ENCODE measurements at places on chromosomes 13 and 19.

DNA sequence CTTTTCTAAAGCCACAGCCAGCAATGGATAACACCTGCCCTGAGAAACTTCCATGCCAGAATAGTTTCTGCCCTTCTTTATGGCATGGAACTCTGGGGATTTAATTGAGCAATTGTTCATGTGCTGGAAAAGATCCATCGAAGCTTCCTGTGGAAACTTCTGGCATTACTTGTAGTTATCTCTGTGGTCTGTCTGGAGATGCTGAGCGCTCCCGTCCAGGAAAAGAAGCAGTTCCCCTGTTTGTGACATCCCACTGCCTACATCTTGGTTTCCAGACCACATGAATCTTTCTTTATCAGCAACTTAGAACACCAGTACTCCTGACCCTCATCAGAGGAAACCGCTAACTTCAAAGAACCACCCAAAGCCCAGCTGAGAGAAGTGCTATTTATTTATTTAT, 24.6 kb downstream of the FLT1 start:
- DNase-seq = no peak

GRCh38 chr19:8452446-8453123, 7.8 kb downstream of the HNRNPM start:
- no peak for DNase-seq

DNA sequence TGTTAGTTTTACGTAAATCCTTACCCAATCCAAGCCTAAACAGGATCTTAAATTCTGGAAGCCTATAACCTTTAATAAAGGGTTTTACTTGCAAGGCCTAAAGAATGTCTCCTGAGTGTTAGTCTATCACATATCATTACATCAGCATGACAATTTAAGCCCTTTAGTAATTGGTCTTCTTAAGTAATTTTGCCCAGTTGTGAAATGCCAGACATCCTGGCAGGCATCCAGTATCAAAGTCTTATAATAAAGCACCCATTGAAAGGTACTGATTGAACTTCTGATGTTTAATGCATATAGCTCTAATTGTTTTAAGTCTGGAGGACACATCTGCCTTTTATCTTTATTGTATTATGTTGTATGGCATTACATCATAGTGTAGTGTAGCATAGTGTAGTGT, 1078.9 kb downstream of the SLITRK1 start:
- no peak for DNase-seq

- DNase-seq = no peak
Measured at GRCh38 chr13:69619651-69620050, 488.0 kb upstream of the ATXN8OS start.

DNA sequence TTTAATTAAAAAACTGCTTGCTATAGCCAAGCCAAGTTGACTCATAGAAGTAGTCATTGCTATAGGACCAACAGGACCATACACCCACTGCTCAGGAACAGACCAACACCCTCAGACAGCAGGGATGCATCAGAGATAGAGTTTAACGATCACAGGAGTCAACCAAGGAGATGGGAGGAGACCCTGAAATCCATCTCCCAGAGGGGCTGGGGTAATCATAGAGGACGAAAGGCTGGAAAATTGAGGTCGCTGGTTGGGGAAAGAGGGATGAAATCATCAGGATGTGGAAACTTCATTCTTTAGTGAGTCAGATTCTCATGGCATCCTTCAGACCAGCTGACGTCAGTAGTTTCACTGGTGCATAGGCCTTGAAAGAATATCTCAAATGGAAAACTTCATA, 160.4 kb upstream of the GPC6 start:
- DNase-seq = peak; percentile 85

GRCh38 chr13:51913421-51914136, 51.8 kb downstream of the CCDC70 start:
- no peak for DNase-seq

DNA sequence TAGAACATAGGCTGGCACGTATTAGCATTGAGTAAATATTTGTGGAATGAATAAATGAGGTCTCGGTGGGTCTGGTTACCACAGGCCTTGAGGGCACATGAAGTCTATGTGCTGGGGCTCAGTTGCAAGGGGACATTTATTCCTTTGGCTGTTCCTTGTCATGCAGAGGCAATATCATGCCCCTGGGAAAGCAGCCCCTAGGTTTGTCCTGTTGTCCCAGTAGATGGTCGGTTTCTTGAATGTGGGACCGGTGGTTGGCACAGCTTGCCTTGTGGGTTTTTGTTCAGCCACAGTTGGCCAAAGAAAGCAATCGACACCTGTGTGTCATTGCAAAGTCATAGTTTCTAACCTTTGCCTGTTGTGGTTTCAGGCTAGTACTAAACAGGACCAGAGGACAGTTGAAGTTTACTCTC, 24.7 kb upstream of the GPR183 start:
- no peak for DNase-seq

DNA sequence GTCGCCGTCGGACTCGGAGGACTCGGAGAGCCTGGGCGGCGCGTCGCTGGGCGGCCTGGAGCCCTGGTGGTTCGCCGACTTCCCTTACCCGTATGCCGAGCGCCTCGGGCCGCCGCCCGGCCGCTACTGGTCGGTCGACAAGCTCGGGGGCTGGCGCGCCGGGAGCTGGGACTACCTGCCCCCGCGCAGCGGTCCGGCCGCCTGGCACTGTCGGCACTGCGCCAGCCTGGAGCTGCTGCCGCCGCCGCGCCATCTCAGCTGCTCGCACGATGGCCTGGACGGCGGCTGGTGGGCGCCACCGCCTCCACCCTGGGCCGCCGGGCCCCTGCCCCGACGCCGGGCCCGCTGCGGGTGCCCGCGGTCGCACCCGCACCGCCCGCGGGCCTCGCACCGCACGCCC, 2.5 kb upstream of the GRWD1 start:
- no peak for DNase-seq

DNA sequence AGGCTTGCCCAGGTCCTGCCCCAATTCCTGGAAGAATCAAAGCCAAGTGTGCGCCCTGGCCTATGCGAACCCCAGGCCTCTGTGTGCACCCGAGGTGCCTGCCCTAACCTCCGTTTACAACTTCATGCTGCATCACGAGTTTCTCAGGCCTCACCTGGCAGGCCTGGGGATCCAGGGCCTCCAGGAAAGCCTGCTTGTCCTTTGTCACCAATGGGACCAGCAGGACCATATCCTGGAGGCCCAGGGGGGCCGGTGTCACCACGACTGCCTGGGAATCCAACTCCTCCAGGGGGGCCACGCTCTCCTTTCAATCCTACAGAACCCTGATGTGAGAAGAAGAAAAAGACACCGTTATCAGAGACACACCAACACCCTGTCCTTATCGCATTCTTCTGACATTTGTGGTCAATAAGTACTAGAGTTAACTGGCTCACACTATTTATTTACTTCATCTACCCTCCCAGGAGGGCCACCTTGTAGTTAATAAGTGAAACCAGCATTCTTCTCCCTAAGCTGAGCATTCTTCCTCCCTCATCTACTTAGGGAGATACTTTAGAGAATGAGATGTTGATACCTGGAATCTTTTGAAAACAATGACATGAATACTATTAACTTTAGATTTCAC, 120.6 kb downstream of the COL4A1 start:
- DNase-seq = no peak

DNA sequence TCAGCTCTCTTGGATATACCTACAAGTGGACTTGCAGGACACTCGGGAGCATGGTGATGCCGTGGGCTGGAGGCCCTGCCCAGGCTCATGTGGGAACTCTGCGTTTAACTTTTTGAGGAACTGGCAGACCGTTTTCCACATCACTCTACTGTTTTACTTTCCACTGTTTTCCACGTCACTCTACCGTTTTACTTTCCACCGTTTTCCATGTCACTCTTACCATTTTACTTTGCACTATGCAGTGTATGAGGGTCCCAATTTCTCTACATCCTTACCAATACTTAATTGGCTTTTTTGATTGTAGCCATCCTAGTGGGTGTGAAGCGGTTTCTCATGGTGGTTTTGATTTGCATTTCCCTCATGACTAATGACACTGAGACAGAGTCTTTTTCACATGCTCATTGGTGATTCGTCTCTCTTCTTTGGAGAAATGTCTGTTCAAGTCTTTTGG, 40.5 kb downstream of the GATAD2A start:
- DNase-seq = peak; percentile 20
